ENCODE measurements at places on chromosomes 7 and 10. TPM values are rescaled to one million over a fixed set of nuclear protein-coding genes. Genes with fewer than 3 reads are reported as not detected.

DNA sequence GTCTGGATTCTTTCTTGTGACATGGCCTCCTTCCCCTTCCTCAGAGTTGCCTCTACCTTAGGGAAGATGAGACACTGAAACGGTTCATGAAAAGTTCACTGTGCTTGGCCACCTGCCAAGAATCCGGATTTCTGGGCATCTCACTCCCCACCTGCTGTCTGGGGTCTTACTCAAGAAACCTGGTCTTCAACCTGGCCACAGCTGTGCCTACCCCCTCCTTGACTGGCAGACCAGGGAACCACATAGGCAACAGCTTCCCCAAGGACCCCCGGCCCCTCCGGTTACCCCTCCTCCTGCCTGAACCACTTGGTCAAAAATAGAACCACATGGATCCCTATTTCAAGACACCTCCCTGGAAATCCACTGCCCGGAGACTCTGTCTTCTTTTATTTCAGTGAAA lies 58.7 kb upstream of the NANOS1 start:
- DNase-seq = no peak

- DNase-seq = no peak
Observed at GRCh38 chr7:134737566-134738345, 41.7 kb upstream of the CALD1 start.

- DNase-seq = no peak
Observed at GRCh38 chr7:28466885-28467284, 54.6 kb downstream of the CREB5 start.

GRCh38 chr7:26958834-26959233 lies 94.4 kb upstream of the SKAP2 start:
- DNase-seq = no peak

GRCh38 chr10:97608991-97609561 lies 19.6 kb downstream of the C10orf62 start:
- DNase-seq = peak; percentile 71

The PNLIPRP3 gene
- total RNA-seq = not detected

The SLC16A9 gene
- 0.42 TPM for total RNA-seq

DNA sequence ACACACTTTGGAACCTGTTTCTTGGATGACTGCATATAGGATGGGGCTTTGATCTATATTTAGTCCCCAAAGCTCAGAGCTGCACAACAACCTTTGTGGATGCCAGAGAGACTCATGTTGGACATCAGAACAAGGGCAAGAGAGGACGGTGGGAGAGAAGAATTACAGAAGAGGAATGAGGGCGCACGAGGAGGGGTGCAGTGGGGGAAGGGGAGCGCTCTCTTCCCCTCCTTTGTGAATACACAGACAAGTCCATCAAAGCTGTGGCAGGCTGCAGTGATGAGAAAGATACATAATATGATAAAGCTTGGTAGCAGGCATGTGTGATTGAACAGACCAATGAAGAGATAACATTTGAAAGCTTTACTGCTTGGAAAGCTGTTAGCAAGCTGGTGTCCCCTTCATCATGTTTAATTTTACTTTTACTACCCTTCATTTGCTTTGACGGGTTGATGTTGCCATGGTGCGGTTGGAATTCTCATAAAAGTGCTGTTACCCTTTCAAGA lies 857.8 kb downstream of the KCNMA1 start:
- no peak for DNase-seq

The OR2A5 gene
- total RNA-seq = not detected

DNA sequence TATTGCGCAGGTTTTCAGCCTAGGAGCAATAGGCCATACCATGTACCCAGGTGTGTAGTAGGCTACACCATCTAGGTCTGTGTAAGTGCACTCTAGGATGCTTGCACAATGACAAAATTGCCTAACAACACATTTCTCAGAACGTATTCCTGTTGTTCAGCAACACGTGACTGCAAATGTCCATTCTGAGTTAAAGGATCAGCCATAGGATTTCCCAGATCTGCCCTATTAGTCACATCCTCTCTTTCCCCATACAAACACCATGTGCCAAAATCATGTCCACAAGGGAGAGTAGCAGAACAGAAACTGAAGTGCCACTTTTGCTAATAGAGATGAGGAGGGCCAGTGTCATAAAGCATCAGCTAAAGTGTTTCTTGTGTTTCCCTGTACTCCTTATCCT lies 42.6 kb upstream of the AMPH start:
- DNase-seq = no peak

DNA sequence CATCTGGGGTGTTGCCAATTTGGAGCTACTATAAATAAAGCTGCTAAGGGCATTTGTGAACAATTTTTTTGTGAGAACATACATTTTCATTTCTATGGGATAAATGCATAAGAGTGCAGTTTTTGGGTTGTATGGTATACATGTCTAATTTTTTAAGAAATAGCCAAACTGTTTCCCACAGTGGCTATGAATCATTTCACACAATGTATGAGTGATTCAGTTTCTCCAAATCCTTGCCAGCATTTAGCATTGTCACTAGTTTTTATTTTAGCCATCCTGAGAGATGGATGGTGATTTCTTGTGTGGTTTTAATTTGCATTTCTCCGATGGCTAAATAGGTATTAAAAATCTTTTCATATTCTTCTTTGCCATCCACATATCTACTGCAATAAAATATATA lies 105.3 kb downstream of the AMPH start:
- DNase-seq = no peak

The PRSS58 gene
- total RNA-seq = not detected

DNA sequence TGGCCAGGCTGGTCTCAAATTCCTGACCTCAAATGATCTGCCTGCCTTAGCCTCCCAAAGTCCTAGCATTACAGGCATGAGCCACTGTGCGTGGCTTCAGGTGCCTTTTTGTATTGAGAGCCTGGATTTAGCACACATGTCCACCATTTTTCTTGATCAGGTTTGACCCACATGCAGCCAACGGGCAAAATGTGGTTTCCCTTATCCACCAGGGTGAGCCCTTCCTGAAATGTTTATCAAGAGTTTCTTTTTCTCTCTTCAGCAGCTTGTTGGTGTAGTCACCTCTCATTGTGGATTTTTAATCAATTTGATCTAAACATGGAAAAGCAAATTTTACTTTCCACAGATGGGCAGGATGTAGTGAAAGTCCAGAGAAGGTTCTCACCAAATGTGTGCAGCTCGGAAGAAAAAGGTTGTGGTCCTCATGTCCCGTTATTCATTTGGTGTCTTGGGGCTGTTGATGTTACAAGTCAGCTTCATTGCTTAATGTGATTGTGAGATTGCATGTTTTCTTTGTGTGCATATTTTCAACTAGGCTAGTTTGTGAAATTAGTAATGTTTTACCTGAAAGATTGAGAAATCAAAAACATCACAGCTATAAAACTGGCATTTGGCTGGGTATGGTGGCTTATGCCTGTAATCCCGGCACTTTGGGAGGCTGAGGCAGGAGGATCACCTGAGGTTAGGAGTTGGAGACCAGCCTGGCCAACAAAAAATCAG lies 28.9 kb downstream of the GUSB start:
- no peak for DNase-seq

The OPN4 gene
- 0.18 TPM for total RNA-seq

GRCh38 chr7:83161186-83161585 lies 1.5 kb downstream of the PCLO start:
- DNase-seq = no peak

The PNLIP gene
- not detected for total RNA-seq

GRCh38 chr10:44921061-44921460 lies 9.9 kb downstream of the TMEM72 start:
- DNase-seq = no peak

- no peak for DNase-seq
Observed at GRCh38 chr10:33048223-33048622, 90.2 kb upstream of the ITGB1 start.

DNA sequence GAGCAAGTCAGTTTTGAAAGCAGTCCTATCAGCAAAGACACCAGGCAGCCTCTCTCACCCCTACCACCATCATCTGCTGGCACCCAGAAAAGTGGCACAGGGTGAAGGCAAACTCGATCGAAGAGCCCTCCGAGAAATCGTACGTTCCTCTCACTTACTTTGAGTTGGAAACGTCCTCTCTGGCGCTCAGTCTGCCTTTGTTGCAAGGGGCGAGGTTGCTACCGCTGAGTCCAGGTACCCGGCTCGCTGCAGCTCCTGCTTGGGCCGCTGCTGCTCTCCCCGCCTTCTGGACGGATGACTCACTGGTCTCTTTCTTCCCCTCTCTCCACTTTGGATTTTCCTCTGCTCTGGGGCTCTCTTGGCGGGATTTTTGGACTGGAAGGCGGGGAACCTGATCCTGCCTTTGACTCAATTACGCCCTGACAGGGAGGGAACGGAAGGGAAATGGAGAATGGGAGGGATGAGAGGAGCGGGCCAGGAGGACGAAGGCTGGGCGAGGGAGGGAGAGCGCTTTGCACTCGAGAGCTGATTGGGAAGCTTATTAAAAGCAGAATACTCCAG lies at the start of gene PTN:
Gene PTN (minus strand): TSS at position 453 of the 561 bp plus-strand sequence. CDS start 88,760 bp downstream, outside the sequence.
- peak; percentile 49 for DNase-seq

The FGFR2 gene
- total RNA-seq = 6.1 TPM

GRCh38 chr10:89426230-89426868 lies 12.0 kb downstream of the IFIT5 start:
- no peak for DNase-seq

- DNase-seq = no peak
Observed at GRCh38 chr7:129167817-129168216, 20.6 kb upstream of the SMO start.

- DNase-seq = no peak
Observed at GRCh38 chr7:143250822-143251221, 12.4 kb upstream of the GSTK1 start.

DNA sequence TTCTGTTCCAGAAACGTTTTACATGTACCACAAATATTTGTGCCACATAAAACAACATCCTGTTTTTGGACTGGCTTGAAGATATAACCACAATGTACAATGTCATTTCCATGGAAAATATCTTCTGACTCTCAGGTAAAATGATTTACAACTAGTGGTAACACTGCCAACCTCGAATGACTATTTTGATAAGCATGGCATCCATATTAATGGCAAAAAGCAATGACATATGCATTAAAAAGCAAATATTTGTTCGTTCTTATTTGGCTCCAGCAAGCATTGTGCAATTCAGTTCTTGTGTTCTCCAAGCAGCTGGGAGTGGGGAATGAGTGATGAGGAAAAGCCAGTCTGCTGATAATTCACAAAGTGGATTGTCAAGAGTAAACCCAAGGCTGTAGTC lies 289.0 kb downstream of the PLXDC2 start:
- DNase-seq = no peak

DNA sequence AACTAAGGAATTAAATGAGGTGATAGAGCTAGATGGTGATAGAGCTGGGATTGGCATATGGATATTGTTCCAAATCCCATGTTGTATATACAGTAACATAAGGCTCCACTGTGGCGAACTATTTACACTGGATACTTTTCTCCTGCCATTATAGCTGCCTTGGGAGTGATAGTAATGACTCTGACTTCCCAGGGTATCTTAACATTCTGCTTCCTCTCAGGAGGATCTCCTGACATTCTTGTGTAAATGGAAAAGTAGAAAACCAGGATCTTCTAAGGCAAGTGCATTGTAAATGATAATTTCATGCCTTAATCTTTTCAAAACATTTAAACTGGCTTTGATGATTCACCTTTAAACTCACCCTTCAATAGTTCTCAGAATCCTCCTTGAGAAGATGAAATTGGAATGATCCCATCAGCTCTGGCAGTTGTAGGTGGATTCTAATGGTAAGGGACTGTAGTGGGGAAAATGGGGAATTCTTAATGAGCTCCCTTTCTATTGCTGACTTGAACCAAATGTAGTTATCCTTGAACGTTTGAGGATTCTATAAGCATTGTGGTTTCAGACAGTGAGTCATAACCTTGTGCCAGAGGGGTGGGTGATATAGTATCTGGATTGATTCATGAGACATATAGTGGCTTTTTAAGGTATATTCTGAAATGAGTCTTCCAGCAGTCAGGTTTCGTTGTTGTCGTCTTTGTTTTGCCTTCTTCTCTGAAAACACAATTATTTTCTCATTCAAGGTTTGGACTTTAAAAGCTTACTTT lies 450.0 kb downstream of the SUGCT start:
- DNase-seq = no peak

- peak; percentile 48 for DNase-seq
Observed at GRCh38 chr7:105794741-105795729, 81.4 kb downstream of the ATXN7L1 start.

- DNase-seq = no peak
Observed at GRCh38 chr7:48009954-48010353, 19.0 kb downstream of the SUN3 start.

DNA sequence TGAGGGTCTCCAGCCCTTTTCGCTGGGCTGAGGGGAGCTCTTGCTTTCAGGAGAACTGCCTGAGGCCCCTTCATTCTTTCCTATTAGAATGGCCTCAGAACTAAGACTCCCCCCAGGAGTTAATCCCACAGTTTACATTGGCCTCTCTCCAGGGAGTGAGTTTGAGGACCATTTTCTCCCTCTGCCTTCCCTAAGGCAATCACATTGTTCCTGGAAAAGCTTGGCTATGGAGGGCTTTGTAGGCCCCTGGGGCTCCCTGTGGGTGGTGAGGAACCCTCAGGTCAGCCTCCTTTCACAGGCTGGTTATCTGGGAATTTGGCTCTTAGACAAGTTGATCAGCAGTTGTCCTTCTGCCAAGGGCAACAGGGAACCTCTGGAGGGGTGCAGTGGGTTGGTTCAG lies 343.7 kb downstream of the RPS24 start:
- no peak for DNase-seq

The GPR22 gene
- total RNA-seq = 33.5 TPM

The GFRA1 gene
- 4.9 TPM for total RNA-seq

The BTBD16 gene
- total RNA-seq = 0.37 TPM

DNA sequence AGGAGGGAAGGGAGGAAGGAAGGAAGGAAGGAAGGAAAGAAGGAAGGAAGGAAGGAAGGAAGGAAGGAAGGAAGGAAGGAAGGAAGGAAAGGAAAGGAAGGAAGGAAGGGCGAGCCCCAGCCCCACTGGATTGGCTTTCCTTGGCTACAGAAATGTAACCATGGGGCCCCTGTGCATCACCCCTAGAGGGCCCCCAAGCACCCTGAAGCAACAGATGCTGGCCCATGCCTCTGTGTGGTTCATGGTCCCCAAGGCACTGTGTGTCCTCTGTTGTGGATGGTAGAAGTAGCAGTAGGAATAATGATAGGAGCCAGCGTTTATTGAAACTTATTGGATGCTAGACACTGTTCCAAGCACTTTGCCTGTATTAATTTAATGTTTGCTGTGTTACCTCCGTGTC lies 116.6 kb upstream of the MACROH2A2 start:
- DNase-seq = no peak

GRCh38 chr10:75512203-75512933 lies 80.9 kb downstream of the LRMDA start:
- DNase-seq = no peak

GRCh38 chr10:108578258-108578657 lies 1345.1 kb downstream of the XPNPEP1 start:
- no peak for DNase-seq

GRCh38 chr7:138015096-138015495 lies 13.2 kb upstream of the CREB3L2 start:
- DNase-seq = no peak

- DNase-seq = no peak
Observed at GRCh38 chr7:125363873-125364272, 434.2 kb upstream of the POT1 start.

The HTRA1 gene
- total RNA-seq = 69.4 TPM

The CALHM3 gene
- not detected for total RNA-seq

GRCh38 chr7:4699841-4700240 lies 17.7 kb downstream of the FOXK1 start:
- DNase-seq = no peak

Measured in left cardiac atrium (tissue), 4 donors.